Neural cell (in vitro differentiated cells): ENCODE measurements at places on chromosomes 6 and 20. TPM values are rescaled to one million over a fixed set of nuclear protein-coding genes. Genes with fewer than 3 reads are reported as not detected.

DDO gene
- polyA plus RNA-seq: not detected in 2 replicates

SLC26A8 gene
- polyA plus RNA-seq: not detected in 2 replicates

DYNLT2 gene
- 1.8 and 2.8 TPM in 2 replicates for polyA plus RNA-seq

DSP gene
- polyA plus RNA-seq: 0.05 TPM in 1 of 2 replicates, not detected in the other

TMEM170B gene
- 25.6 and 29.1 TPM in 2 replicates for polyA plus RNA-seq

MEP1A gene
- not detected in 2 replicates for polyA plus RNA-seq

SLC2A10 gene
- polyA plus RNA-seq: 0.22 TPM in 1 of 2 replicates, not detected in the other

NHLRC1 gene
- 0.32 and 1.2 TPM in 2 replicates for polyA plus RNA-seq

ZCCHC3 gene
- 15.5 and 19.5 TPM in 2 replicates for polyA plus RNA-seq

UST gene
- polyA plus RNA-seq: 6.3 and 7.5 TPM in 2 replicates

IL17A gene
- not detected in 2 replicates for polyA plus RNA-seq

SFT2D1 gene
- 78.5 and 81.7 TPM in 2 replicates for polyA plus RNA-seq

CST5 gene
- polyA plus RNA-seq: not detected in 2 replicates

HLA-DMB gene
- polyA plus RNA-seq: 2.9 and 4.5 TPM in 2 replicates

ACAT2 gene
- polyA plus RNA-seq: 143 and 145 TPM in 2 replicates

ENPP4 gene
- polyA plus RNA-seq: 19.7 and 24.0 TPM in 2 replicates

LY6G6D gene
- not detected in 2 replicates for polyA plus RNA-seq

PACSIN1 gene
- 3.1 and 5.7 TPM in 2 replicates for polyA plus RNA-seq

SEC23B gene
- 77.8 and 83.5 TPM in 2 replicates for polyA plus RNA-seq

PGC gene
- polyA plus RNA-seq: not detected in 2 replicates

UNC5CL gene
- 1.0 and 2.6 TPM in 2 replicates for polyA plus RNA-seq

CD2AP gene
- polyA plus RNA-seq: 11.1 and 16.8 TPM in 2 replicates

HTR1B gene
- 0.19 and 0.58 TPM in 2 replicates for polyA plus RNA-seq

RNF182 gene
- 6.4 and 8.0 TPM in 2 replicates for polyA plus RNA-seq

HSPA1L gene
- 1.6 and 2.6 TPM in 2 replicates for polyA plus RNA-seq

FKBP1C gene
- 0.54 TPM in 1 of 2 replicates, not detected in the other for polyA plus RNA-seq

CST7 gene
- not detected in 2 replicates for polyA plus RNA-seq

CD24 gene
- 1,994 and 2,264 TPM in 2 replicates for polyA plus RNA-seq

SIRPA gene
- polyA plus RNA-seq: 6.7 and 8.0 TPM in 2 replicates

IGF2R gene
- 15.0 and 22.6 TPM in 2 replicates for polyA plus RNA-seq

MLIP gene
- 0.32 TPM in 1 of 2 replicates, not detected in the other for polyA plus RNA-seq

SLC35A1 gene
- 63.0 and 76.1 TPM in 2 replicates for polyA plus RNA-seq

SNAP91 gene
- 88.6 and 94.1 TPM in 2 replicates for polyA plus RNA-seq

CTCFL gene
- polyA plus RNA-seq: not detected in 2 replicates

RIPOR3 gene
- not detected in 2 replicates for polyA plus RNA-seq

PKHD1 gene
- polyA plus RNA-seq: not detected in 2 replicates

MICB gene
- polyA plus RNA-seq: 0.14 TPM in 1 of 2 replicates, not detected in the other

GFOD1 gene
- 7.0 and 8.2 TPM in 2 replicates for polyA plus RNA-seq

FNDC11 gene
- 1.9 and 5.2 TPM in 2 replicates for polyA plus RNA-seq

OR2B6 gene
- polyA plus RNA-seq: not detected in 2 replicates

CDH22 gene
- 2.1 and 2.5 TPM in 2 replicates for polyA plus RNA-seq

TNXB gene
- 3.3 and 3.6 TPM in 2 replicates for polyA plus RNA-seq

MRPL14 gene
- polyA plus RNA-seq: 66.4 and 70.7 TPM in 2 replicates

DEFB132 gene
- not detected in 2 replicates for polyA plus RNA-seq

HLA-DRA gene
- polyA plus RNA-seq: not detected in 2 replicates

RIMS4 gene
- polyA plus RNA-seq: 40.6 and 47.2 TPM in 2 replicates

CST3 gene
- 52.4 and 54.6 TPM in 2 replicates for polyA plus RNA-seq

TP53TG5 gene
- polyA plus RNA-seq: not detected in 2 replicates

CLVS2 gene
- 11.5 and 12.9 TPM in 2 replicates for polyA plus RNA-seq

BANF2 gene
- not detected in 2 replicates for polyA plus RNA-seq

TTBK1 gene
- 4.2 and 6.8 TPM in 2 replicates for polyA plus RNA-seq

TMEM181 gene
- polyA plus RNA-seq: 47.6 TPM in 2 replicates

ULBP3 gene
- 2.2 and 2.8 TPM in 2 replicates for polyA plus RNA-seq

GJA1 gene
- 2.3 and 3.5 TPM in 2 replicates for polyA plus RNA-seq

ZHX3 gene
- 8.5 and 10.3 TPM in 2 replicates for polyA plus RNA-seq
